ENCODE measurements at places on chromosomes 5 and 9.

GRCh38 chr5:103367702-103368101 is 109.1 kb downstream of the MACIR start:
- no peak for DNase-seq

DNA sequence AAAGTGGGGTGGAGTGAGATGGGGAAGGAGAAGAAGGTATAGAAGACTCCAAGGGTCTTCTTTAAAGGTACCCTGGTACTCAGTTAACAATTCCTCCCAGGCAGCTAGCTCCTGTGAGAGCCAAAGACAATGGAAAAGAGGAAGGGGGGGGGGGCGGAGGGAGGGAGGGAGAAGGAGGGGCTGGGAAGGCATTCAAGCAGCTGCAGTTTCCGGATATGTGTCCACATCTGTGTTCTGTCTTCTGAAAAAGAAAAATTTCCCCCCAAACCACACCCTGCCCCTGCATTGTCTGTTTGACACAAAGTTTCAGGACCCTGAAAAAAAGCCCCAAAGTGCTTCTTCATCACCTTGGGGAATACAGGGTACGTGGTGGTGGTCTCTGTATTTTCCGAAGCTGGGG is 11.1 kb downstream of the SPRY4 start:
- DNase-seq: no peak

GRCh38 chr9:108473209-108474112 is 382.3 kb downstream of the ACTL7B start:
- no peak for DNase-seq

DNA sequence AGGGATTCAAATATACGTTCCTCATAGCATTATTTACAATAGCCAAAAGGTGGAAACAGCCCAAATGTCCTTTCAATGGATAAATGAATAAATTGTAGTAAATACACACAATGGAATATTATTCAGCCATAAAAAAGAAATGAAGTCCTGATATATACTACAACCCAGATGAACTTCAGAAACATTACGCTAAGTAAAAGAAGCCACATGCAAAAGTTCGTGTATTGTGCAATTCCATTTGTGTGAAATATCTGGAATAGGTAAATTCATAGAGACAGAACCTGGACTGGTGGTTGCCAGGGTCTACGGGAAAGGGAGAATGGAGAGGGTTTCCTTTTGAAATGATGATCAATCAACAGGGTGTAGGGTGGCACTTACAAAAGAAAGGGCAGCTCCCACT is 12.5 kb upstream of the ARSI start:
- no peak for DNase-seq

GRCh38 chr5:172505403-172505759 is 51.1 kb upstream of the SH3PXD2B start:
- no peak for DNase-seq

DNA sequence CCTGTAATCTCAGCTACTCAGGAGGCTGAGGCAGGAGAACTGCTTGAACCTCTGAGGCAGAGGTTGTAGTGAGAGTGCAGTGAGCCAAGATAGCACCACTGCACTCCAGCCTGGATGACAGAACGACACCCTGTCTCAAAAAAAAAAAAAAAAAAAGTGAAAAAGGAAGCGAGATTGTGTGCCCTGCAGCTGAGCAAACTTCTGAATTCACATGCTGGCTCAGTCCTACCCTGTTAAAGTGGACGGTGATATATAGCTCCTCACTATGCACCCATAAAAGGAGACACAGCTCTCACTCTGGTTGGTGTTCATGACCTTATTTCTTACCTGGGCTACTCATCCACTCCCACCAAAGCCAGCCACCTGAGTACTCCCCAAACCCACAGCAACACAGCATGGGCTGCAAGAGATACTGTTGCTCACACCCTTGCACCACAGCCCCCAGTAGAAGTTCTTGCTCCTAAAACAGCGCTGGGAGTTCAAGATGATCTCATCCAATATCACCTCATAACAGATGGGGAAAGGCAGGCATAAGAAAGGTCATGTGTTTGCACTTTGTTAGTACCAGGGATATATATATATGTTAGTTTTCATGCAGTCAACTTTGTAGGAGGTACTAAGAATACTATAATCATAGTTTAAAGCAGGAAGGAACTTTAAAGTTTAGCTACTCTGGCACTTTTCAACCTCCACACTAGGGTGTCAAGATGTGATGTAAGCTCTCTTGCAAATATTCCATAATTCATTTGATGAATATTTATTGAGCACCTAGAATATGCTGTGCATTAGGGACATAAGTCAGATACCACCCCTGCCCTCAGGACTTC is 4.0 kb downstream of the TTLL11 start:
- DNase-seq: no peak

DNA sequence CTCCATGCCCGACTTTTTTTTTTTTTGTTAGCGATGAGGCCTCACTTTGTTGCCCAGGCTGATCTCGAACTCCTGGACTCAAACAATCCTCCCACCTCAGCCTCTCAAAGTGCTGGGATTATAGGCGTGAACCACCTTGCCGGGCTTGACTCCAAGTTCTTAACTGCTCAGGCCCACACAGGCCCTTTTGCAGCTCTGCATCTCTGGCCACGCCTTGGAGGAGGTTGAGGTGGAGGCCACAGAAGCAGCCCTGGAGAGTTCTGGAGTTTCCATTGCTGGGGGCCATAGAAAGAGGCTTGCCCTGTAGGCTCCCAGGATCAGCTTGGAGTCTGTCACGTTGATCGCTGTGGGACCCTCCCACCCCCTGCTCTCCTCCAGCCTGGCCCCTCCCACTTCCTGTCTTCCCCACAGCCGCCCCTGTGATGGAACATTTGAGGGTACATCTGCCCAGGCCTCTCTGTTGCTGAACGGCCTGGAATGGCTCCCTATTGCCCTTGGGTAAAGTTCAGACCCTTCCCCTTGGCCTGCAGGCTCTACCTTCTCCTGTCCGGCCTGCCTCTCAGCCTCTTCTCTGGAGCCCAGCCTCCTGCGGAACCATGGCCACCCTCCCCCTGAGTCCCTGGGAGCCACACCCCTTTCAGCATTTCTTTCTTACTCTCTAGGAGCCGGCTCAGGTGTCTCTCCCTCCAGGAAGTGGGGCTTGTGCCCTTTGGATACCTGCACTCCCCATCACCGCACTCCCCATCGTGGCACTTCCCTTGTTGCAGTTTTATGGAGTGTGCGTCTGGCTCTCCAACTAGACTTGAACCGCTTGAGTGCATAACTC is 30.4 kb upstream of the IER5L start:
- DNase-seq: no peak

- no peak for DNase-seq
Observed at GRCh38 chr9:5513966-5514616, 3.8 kb downstream of the PDCD1LG2 start.

DNA sequence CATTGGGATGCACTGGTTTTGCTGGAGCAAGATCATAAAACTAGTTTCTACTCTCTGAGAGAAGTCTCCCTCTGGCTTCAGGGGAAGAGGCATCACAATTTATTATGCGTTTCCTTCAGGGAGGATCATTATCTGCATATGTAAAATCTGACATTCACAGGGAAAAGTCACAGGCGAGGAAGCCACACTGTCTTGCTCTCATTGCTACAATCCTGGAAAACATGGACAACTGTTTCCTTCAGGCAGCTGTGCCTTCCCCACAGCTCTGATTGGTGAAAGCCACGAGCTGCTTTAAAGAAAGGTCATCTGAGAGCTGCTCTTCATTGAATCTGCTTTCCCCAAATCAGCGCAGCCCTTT is 397.8 kb downstream of the MED10 start:
- no peak for DNase-seq

Measured in upper lobe of left lung (tissue), 6 donors.